ENCODE measurements at places on chromosomes 16 and 17.
A peak's percentile ranks its signal among the peaks of the same experiment; 100 is the strongest.

DNA sequence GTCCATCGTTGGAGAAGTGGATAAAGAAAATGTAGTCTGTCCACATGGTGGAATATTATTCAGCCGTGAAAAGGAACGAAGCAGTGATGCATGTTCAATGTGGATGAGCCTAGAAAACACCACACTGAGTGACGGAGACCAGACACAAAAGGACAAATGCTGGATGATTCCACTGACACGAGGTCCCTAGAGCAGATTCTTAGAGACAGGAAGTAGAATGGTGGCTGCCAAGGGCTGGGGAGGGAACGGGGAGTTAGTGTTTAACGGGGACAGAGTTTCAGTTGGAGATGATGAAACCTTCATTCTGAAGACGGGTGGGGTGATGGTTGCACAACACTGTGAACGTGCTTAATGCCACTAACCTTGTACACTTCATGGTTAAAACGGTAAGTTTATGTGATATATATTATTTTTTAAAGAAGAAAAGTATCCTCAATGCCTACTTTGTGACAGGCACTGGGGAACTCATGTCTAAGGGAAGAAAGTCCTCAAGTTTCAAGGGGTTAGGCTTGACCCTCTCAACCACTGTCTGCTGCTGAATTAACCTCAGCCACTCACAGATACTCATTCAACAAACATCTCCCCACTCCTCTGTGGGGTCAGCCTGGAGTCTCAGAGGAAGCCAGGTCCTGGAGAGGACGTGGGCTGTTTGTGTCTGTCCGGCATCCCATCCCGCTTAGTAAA is 17.6 kb downstream of the C16orf74 start:
- no peak overlapping the region for H3K27ac ChIP-seq
- no peak for DNase-seq
- no peaks in the 10 kb centered on the region for H3K36me3 ChIP-seq
- no peaks in the 10 kb centered on the region for H3K27me3 ChIP-seq
- H3K4me3 ChIP-seq: no peak overlapping the region

- H3K4me1 ChIP-seq: no peaks in the 10 kb centered on the region
- no peak overlapping the region for H3K4me3 ChIP-seq
- H3K36me3 ChIP-seq: peaks cover 6% of the 10 kb centered on the region
- no peaks in the 10 kb centered on the region for H3K27me3 ChIP-seq
These were observed 13.8 kb upstream of the NDUFAB1 start for GRCh38 chr16:23609929-23610328.

GRCh38 chr17:4475001-4475400 is 23.7 kb upstream of the SPNS2 start:
- peaks cover 10% of the 10 kb centered on the region for H3K4me1 ChIP-seq
- H3K27me3 ChIP-seq: no peaks in the 10 kb centered on the region
- no peak overlapping the region for H3K4me3 ChIP-seq
- no peak for DNase-seq
- no peak overlapping the region for H3K27ac ChIP-seq

- no peak overlapping the region for H3K4me3 ChIP-seq
- peak; percentile 60 for DNase-seq
- peaks cover 17% of the 10 kb centered on the region for H3K4me1 ChIP-seq
These were observed 3.3 kb upstream of the CACNG5 start for GRCh38 chr17:66831383-66832210.

- H3K27ac ChIP-seq: no peak overlapping the region
- peak; percentile 64 for DNase-seq
- H3K36me3 ChIP-seq: no peaks in the 10 kb centered on the region
These were observed 88.3 kb upstream of the ELAC2 start for GRCh38 chr17:13106171-13106570.

GRCh38 chr17:29085223-29085622 is 42.3 kb downstream of the PIPOX start:
- peaks cover 84% of the 10 kb centered on the region for H3K36me3 ChIP-seq
- H3K4me1 ChIP-seq: peaks cover 6% of the 10 kb centered on the region
- H3K4me3 ChIP-seq: no peak overlapping the region

GRCh38 chr17:12789075-12789480 is 220 bp upstream of the ARHGAP44 start:
- H3K36me3 ChIP-seq: no peaks in the 10 kb centered on the region
- H3K4me3 ChIP-seq: peak overlapping the region; percentile 43
- no peak overlapping the region for H3K27ac ChIP-seq
- no peaks in the 10 kb centered on the region for H3K4me1 ChIP-seq
- DNase-seq: no peak

DNA sequence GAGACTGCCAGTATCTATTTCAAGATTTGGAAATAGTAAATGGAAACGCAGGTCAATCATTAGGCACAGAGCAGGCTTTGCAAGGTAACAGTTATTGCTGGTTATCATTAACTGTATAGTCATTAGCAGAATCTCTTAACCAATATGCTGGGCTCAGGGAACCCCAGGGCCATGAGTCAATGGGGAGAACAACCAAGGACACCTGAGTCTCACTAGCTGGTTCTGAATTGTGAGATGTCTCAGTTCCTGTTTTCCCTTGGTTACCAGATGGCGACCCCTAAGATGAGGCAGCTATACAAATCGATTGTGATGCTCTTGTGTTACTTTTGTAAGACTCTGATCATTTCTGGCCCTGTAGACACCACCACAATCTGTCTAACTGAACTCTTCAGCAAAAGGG is 385.3 kb downstream of the HAPSTR1 start:
- H3K27me3 ChIP-seq: no peaks in the 10 kb centered on the region
- DNase-seq: no peak
- H3K4me3 ChIP-seq: no peak overlapping the region
- no peaks in the 10 kb centered on the region for H3K4me1 ChIP-seq

- H3K4me1 ChIP-seq: peaks cover 25% of the 10 kb centered on the region
- no peaks in the 10 kb centered on the region for H3K27me3 ChIP-seq
- peak within 1 kb of the TSS; percentile 19 for H3K27ac ChIP-seq
These were observed at the start of gene PLCD3 for GRCh38 chr17:45132320-45132571. TSS of gene PLCD3 (minus strand) at chr17:45132515. CDS start at chr17:45132410, 105 bp downstream.
